ENCODE measurements at places on chromosomes 4 and X.

- DNase-seq = no peak
These were observed 284.2 kb downstream of the USP46 start for GRCh38 chr4:52374877-52375276.

GRCh38 chr4:155411546-155411945 lies 34.8 kb upstream of the MAP9 start:
- no peak for DNase-seq

- no peak for DNase-seq
These were observed 225.5 kb upstream of the JADE1 start for GRCh38 chr4:128583753-128584712.

DNA sequence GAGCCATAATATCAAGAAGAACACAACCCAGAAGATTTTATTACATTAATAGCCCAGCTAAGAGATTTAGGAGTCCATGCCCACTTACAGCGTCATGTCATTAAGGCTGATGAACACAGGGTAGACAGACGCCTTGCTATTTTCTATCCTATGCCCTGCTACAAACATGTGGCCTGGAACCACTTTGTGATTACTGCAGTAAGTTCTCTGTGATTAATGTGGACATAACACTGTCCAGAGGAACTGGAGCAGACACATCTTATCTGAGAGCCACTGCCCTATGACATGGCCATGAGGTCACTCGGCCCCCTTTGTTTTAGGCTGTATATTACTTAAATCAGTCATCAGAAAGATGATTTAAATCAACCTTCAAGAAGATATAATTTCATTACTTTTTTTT lies 211.7 kb downstream of the MAML3 start:
- DNase-seq = no peak

DNA sequence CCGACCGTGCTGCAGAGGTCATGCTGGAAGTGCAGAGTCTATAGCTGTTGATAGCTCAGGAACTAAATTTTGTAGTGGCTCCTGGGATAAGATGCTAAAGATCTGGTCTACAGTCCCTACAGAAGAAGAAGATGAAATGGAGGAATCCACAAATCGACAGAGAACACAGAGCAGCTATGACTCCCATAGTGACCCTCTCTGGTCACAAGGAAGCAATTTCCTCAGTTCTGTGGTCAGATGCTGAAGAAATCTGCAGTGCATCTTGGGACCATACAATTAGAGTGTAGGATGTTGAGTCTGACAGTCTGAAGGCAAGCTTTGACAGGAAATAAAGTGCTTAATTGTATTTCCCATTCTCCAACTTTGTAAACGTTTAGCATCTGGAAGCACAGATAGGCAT lies 8.8 kb downstream of the MANBA start:
- DNase-seq = no peak

GRCh38 chrX:155028129-155028528 lies 1.5 kb downstream of the FUNDC2 start:
- DNase-seq = no peak

DNA sequence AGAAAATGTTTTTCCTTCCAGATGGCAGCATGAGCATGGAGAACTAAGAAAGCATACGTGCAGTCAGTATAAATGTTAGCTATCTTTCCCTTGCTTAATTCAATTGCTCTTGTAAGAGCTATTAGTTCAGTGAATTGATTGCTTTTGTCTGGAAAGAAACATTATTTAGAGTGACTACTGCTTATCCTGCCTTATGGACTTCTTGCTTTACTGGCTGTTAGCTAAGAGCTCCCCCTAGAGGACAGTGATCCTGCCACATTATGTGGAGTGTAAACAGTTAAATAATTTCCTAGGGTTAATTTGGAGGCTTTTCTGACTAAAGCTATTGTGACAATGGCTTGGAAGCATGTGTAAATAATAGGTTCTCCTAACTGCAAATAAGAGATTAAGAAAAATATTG lies 1402.4 kb downstream of the FAM133A start:
- DNase-seq = no peak

- DNase-seq = no peak
These were observed 175.0 kb upstream of the UGT8 start for GRCh38 chr4:114423582-114423981.

DNA sequence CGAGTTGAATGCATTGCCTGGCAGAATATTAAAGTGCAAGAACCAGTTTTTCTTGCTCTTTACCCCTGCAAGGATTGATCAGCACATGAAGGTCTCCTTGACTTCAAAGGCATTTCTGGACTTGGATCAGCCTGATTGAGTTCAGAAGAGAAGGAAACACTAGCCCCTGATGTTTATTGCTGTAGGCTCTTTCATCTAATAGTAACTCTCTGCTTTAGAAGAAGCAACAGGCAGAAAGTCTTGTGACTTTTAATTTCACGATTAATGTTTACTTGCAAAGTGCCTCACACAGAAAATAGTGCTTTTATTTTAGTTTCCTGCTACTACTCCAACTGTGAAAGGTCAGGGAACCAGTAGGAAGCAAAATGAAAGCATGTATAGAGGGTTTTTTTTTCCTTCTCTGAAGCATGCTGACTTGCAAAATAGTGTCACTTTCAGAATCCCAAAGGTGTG lies 69.1 kb downstream of the PCDH7 start:
- no peak for DNase-seq

DNA sequence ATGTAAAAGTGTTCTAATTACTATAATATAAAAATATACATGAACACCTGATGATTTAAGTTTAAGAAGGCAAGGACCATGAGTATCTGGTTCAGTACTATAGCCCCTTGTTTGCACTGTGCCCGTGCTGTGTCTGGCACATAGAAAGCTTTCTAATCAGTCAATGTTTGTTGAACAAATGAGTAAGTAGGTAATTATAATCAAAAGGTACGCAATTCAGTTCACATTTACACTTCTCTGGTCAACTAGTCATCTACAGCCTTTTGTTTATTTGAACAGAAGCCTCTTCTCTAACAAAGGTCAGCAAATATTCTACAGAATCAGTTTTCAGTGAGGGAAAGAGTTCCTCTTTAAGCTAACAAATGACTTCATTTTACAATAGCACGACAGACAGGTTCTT lies 523.3 kb downstream of the SMARCA1 start:
- DNase-seq = no peak

DNA sequence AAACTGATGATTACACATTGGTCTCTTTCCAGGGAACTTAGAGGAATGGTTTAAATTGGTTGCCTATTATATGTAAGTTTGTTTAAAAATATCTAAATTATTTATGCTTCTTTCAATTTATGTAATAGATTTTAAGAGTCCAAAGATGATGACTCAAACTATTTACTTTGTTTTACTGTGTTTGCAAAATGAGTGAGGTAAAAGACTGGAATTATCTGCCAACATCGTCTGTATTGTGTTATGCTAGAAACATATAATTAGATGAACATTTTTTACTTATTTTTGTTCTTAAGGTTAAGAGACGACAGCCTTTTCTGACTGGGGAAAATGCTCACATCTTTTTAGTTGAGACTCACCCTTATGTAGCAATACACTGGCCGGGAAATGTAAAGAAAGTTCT lies 51.1 kb upstream of the SYTL5 start:
- no peak for DNase-seq

DNA sequence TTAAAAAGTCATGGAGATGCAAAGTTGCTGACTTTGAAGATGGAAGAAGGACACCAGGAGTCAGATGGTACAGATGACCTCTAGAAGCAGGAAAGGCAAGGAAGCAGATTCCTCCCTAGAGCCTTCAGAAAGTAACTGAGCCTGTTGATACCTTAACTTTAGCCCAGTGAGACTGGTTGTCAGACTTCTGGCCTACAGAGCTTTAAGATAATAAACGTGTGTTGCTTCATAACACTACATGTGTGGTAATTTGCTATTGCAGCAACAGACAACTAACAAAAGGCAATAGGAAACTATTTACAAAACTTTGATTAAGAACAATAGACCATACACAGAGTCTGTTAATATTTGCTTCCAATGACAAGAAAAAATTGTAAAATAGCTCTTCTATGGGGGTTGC lies 102.0 kb upstream of the USP38 start:
- DNase-seq = no peak

DNA sequence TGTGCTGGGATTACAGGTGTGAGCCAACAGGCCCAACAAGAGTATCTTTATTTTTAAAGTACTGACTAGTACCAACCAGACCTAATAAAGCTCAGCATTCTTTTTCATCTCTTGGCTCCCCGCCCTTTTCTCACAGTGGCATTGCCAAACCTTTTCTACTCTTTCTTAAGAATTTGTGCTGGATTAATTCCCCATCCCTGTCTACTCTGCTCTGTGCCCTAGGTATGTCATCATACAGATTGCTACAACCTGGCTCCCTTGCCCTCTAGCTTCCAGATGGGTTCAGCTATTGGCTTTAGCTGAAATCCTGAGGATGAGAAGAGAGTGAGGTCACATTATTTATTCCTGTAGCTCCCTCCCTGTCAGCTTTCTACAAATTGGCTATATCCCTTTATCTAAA lies 34.9 kb upstream of the CCNI start:
- no peak for DNase-seq

- DNase-seq = no peak
These were observed 54.9 kb downstream of the USO1 start for GRCh38 chr4:75779105-75779757.

DNA sequence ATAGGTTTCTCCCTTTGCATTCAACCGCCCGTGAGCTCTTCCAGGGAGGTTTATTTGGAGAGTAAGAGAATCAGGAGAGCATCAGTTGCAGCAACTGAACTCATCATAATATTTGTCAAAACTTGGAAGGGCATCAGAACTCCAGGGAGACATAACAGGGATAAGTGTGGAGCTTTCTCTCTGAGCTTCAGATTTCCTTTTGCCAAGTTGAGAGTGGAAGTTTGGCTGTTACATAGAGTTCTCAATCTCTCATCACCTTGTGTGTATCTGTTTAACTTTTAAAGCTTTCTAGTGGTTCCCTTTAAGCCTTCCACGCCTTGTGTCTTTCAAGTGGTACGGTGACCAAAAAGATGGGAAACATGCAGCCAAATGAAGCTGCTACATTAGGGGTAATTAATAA lies 18.8 kb downstream of the BMP3 start:
- no peak for DNase-seq

- no peak for DNase-seq
These were observed 69.6 kb downstream of the SERTM2 start for GRCh38 chrX:111581086-111581485.

GRCh38 chr4:128572778-128573241 lies 236.7 kb upstream of the JADE1 start:
- no peak for DNase-seq

GRCh38 chrX:79728421-79728820 lies 286.1 kb upstream of the TBX22 start:
- DNase-seq = no peak

DNA sequence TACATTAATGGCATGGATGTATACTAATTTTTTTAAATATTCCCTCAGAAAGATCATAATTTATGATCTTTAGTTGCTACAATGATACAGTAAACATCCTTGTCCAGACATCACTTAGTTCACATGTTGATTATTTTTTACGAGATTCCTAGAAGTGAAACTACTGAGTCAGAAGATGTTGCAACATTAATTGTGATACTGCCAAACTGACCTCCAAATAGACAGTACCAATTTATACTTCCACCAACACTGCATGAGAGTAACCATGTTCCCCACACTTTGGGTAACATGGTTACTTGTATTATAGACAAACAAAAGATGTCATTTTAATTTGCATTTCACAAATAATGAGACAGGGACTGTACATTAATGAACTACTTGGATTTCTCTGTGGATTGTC lies 19.6 kb downstream of the RCHY1 start:
- no peak for DNase-seq

DNA sequence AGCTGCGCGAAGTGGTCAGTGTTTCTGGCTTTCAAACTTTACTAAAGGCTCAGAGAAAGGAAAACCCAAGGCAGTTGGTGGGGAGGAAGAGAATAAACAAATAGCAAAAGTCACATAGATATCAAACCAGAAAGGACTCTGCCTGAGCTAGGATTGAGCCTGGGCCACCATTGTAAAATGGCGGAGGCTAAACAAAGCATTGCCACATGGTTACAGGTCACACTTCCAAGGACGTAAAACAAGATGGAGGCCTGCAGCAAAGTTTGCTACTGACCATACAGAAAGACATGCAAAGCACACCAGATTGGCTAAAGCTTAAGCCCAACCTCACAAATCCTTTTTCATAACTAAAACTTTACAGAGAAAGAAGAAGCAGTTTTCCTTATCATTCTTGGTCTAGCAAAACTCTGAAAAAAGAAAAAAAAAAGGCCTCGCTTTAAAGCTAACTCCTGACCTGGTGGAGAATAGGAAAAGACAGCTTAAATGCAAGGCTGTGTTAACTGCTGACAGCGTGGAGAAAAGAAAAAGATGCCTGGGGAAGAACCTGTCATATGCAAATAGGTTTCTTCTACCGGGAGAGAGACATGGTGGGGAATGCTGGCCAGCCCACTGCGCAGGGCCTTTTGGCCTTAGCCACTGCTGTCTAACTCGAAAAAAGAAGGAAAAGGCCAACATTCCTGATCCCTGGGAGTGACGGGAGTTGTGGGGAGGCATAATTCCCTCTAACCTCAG lies 81.8 kb upstream of the SMARCA5 start:
- no peak for DNase-seq

DNA sequence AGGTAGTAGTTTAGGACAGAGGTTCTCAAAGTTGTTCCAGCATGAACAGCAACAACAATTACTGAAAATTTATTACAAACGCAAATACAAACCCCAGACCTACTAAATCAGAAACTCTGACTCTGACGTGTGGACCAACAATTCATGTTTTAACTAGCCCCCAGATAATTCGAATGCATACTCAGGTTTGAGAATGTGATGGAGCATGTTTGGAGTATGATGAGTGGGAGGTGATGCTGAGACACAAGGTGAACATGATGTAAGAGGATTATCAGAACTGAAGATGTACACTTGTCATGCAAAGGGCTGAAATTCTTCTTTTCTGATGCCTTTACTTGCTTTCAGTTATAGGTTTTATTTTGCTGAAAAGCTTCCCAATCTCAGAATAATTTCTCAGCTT lies 323.0 kb downstream of the INPP4B start:
- DNase-seq = no peak

DNA sequence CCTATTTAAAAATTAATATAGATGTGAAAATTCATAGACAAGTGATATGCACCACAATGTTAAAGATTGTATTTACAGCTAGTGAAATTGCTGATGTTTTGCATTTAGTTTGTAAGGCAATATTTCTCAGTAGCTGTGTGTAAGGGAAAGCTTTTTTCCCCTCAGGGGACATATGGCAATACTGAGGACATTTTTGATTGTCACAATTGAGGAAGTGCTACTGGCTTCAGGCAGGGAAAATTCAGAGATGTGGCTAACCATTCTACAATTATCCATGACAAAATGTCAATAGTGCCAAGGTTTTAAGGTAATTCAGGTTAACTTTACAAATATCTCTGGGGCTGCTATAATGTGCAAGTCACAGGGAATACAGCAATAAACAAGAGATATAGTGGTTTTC lies 66.1 kb upstream of the IL15 start:
- no peak for DNase-seq

DNA sequence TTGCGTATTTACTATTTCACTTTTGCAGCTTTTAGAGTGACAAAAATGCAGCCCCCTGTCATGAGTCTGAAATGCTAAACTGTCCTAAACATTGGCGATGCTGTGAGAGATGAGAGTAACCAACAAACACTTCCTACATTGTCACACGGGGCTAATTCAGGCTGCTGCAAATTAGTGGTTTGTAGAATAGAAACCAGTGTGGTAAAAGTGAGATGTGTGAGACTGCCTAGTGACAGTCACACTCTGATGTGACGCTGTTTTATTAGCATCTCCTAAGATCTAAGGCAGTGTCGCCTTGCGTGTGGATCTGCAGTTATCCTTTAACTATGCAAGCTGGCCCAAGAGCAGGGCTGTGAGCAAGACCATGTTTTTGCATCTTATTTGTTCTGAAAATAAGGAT lies 800.2 kb upstream of the TENM3 start:
- DNase-seq = no peak
